ENCODE measurements at places on chromosomes 2 and 18.

DNA sequence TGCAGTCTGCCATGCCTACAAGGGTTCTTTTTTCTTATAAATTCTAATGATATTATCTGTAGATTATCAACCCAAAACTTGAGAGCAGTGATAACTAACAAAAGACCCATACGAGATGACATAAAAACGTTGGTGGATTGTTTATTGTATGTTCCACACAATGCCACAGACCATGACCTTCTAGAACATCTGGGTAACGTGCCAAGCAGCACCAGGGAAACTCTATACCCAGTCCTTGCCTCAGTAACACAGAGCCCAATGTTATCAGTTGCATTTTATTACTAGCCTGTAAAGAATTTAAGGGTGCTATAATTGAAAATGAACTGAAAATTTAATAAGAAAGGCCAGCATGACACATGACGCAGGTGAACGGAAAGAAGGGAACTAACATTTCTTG, 99.1 kb upstream of the UGP2 start:
- H3K4me3 ChIP-seq, result no peak overlapping the region
- H3K4me1 ChIP-seq, result no peaks in the 10 kb centered on the region
- no peaks in the 10 kb centered on the region for H3K27me3 ChIP-seq
- H3K27ac ChIP-seq, result no peak overlapping the region
- no peak for DNase-seq
- no peaks in the 10 kb centered on the region for H3K36me3 ChIP-seq

DNA sequence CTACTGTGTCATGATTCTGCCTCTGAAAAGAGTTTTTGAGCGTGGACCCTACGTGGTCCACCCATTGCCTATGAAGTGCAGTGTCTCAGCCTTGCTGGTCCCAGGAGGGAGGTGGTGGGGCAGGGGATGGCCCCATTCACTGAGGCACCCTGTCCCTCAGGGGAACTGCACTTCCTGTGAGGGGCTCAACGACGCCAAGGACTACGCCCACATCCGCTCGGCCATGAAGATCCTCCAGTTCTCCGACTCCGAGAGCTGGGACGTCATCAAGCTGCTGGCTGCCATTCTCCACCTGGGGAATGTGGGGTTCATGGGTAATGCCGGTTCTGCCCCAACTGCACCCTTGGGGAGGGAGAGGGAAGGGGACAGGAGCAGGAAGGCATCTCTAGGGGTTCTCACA, 42.5 kb downstream of the MYO7B start:
- no peak overlapping the region for H3K4me3 ChIP-seq
- DNase-seq, result no peak
- no peaks in the 10 kb centered on the region for H3K27me3 ChIP-seq
- H3K36me3 ChIP-seq, result no peaks in the 10 kb centered on the region

- H3K36me3 ChIP-seq, result peaks cover 5% of the 10 kb centered on the region
- H3K27me3 ChIP-seq, result no peaks in the 10 kb centered on the region
- no peak overlapping the region for H3K27ac ChIP-seq
- no peaks in the 10 kb centered on the region for H3K4me1 ChIP-seq
Observed at GRCh38 chr2:202196727-202197126, 41.7 kb downstream of the SUMO1 start.

DNA sequence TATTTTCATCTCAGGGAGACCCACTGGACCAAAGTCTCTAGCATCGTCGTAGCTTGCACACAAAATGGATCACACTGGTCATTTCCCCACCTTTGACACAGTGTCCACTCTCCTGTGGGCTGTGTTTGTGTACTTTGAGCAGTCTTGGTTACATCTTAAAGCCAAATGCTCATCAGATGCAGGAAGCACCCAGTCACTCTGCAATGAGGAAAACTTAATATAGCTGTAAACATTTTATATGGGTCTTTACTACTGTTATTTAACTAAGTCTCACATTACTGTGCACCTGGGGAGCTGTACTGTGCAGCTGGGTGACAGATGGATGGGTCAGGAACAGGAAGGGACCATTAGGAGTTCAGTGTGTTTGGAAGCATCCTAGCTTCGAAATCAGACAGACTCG, 109.0 kb upstream of the CXCR4 start:
- H3K27me3 ChIP-seq, result no peaks in the 10 kb centered on the region
- no peak overlapping the region for H3K4me3 ChIP-seq
- DNase-seq, result no peak
- no peaks in the 10 kb centered on the region for H3K36me3 ChIP-seq

DNA sequence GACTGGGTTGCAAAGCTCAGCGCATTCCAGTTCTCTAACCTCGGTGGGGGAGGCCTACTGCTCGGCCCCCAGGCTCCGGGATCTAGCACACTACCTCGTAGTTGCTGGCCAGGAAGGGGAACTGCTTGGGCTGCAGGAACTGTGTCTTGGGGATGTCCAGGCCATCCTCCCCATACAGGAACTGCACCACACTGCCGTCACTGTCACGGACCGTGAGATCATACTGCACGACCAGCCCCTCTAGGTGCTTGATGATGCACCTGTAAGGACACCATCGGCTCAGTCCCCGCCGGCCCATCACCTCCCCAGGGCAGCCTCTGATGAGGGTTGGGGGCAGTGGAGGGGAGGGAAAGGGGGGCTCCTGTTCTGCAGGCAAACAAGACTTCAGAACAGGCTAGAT, 61.6 kb downstream of the POLR1A start:
- peaks cover 4% of the 10 kb centered on the region for H3K4me1 ChIP-seq
- no peak overlapping the region for H3K4me3 ChIP-seq
- H3K36me3 ChIP-seq, result peaks cover 87% of the 10 kb centered on the region
- no peak overlapping the region for H3K27ac ChIP-seq

GRCh38 chr2:27093430-27094352, 7.1 kb downstream of the KHK start:
- H3K4me3 ChIP-seq, result no peak overlapping the region
- H3K36me3 ChIP-seq, result peaks cover 17% of the 10 kb centered on the region
- no peaks in the 10 kb centered on the region for H3K27me3 ChIP-seq
- H3K4me1 ChIP-seq, result peaks cover 26% of the 10 kb centered on the region

DNA sequence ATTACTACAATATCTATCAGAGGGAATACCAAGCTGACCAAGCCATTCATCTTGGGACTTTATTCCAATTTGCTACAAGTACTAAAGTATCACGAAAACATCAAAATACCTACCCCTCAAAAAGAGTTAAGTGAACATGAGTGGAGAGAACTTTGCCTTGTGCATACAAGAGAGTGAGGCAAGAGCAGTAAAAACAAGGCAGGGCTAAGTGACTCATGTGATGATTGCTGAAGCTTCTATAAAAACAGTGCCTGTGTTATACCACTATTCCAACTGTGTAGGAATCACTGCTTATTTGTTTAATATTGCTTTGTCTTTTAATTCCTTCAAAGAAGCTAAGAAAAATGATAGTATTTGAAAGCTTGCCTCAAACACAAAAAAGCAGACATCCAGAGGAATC, 61.2 kb downstream of the FARSB start:
- no peaks in the 10 kb centered on the region for H3K4me1 ChIP-seq
- no peaks in the 10 kb centered on the region for H3K27me3 ChIP-seq
- no peak overlapping the region for H3K27ac ChIP-seq
- no peak for DNase-seq
- no peaks in the 10 kb centered on the region for H3K36me3 ChIP-seq
- no peak overlapping the region for H3K4me3 ChIP-seq

GRCh38 chr2:186042207-186043028, 303.8 kb downstream of the FSIP2 start:
- DNase-seq, result no peak
- H3K4me1 ChIP-seq, result no peaks in the 10 kb centered on the region
- H3K27ac ChIP-seq, result no peak overlapping the region
- no peaks in the 10 kb centered on the region for H3K27me3 ChIP-seq
- no peaks in the 10 kb centered on the region for H3K36me3 ChIP-seq

- H3K4me1 ChIP-seq, result no peaks in the 10 kb centered on the region
- no peaks in the 10 kb centered on the region for H3K27me3 ChIP-seq
- H3K4me3 ChIP-seq, result no peak overlapping the region
- H3K27ac ChIP-seq, result no peak overlapping the region
Observed at GRCh38 chr18:23827681-23828080, 138.4 kb downstream of the LAMA3 start.

GRCh38 chr18:78304192-78305164, 675.1 kb upstream of the SALL3 start:
- no peaks in the 10 kb centered on the region for H3K36me3 ChIP-seq
- H3K4me1 ChIP-seq, result peaks cover 3% of the 10 kb centered on the region
- H3K4me3 ChIP-seq, result no peak overlapping the region
- no peaks in the 10 kb centered on the region for H3K27me3 ChIP-seq

DNA sequence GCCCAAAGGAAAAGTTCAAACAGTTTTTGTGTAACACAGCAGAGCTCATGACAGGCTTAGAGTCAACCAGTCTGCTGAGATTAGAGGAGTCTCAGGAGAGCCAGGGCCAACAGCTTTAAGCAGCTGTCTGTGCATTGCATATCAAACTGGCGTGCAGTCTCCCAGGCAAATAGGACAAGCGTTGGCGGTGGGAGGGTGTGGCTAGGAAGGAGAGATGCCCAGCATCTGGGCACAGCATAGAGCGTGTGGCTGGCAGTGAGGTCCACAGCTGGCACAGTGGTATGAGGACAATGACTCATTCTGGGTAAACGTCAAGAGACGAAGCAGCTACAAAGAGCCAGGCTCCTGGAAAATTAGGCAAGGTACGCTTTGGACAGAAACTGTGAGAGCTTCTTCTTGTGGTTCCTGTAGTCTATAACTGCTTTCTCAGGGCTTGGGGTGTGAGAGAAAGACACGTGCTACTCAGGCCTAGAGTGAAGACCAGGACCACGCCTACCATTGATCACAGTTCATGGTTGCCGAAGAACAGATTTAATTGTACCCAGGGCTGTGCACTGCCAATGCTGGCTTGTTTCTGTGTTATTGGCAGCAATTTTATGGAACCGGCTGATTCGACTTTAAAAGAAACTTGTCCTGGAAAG, 14.8 kb downstream of the ZAP70 start:
- H3K4me1 ChIP-seq, result peaks cover 6% of the 10 kb centered on the region
- no peak for DNase-seq
- no peak overlapping the region for H3K4me3 ChIP-seq
- H3K27ac ChIP-seq, result no peak overlapping the region
- H3K36me3 ChIP-seq, result no peaks in the 10 kb centered on the region
- peaks cover 16% of the 10 kb centered on the region for H3K27me3 ChIP-seq

GRCh38 chr2:14552818-14553217, 79.7 kb upstream of the LRATD1 start:
- H3K4me3 ChIP-seq, result no peak overlapping the region
- H3K36me3 ChIP-seq, result no peaks in the 10 kb centered on the region
- no peak for DNase-seq
- no peaks in the 10 kb centered on the region for H3K27me3 ChIP-seq

DNA sequence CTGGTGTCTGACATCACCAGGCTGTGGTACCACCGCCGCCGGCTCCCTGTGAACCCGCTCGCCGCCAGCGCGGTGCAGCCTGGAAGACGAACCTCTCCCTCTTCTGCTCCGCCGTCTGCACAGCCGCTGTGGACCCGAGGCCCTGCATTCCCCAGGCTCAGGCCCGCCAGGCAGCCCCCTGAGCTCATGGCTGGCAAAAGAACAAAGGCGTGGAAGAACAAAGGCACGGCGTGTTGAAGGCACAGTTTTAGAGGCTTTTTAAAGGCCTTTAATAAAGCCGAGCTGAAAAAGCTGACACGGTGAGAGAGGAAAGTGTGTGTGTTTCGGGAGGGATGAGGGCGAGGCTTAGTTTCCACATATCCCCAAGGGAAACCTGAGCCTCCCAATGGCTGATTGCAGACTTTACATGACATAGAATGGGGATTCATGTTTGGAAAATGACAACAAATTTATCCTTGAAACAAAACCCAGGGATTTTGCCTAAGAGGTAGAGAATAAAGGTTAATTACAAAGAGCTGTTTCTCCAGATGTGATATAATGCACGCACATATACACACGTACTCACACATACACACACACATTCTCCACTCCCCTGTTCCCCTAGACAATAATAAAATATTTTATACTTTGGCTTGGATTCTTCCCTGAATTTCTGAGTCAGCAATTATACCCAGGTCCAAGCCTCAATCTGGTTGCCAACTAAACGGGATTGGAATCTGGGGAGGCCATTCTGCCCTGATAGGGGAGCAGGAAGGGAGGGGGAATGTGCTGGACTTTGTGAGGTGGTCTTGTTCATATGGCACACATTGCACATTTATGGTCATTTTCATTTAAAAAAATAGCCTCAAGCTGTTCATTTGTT, 39.7 kb downstream of the RFX8 start:
- H3K4me1 ChIP-seq, result peaks cover 14% of the 10 kb centered on the region
- no peaks in the 10 kb centered on the region for H3K36me3 ChIP-seq
- H3K27me3 ChIP-seq, result no peaks in the 10 kb centered on the region
- DNase-seq, result no peak
- H3K27ac ChIP-seq, result peak overlapping the region; percentile 75
- H3K4me3 ChIP-seq, result no peak overlapping the region

GRCh38 chr2:142937347-142937746, 59.9 kb downstream of the KYNU start:
- no peak overlapping the region for H3K4me3 ChIP-seq
- DNase-seq, result no peak
- no peaks in the 10 kb centered on the region for H3K4me1 ChIP-seq

GRCh38 chr2:225468131-225468530, 68.6 kb downstream of the NYAP2 start:
- DNase-seq, result no peak
- no peaks in the 10 kb centered on the region for H3K36me3 ChIP-seq
- H3K27me3 ChIP-seq, result no peaks in the 10 kb centered on the region
- H3K27ac ChIP-seq, result no peak overlapping the region
- H3K4me1 ChIP-seq, result no peaks in the 10 kb centered on the region

- H3K4me3 ChIP-seq, result no peak overlapping the region
- H3K27me3 ChIP-seq, result no peaks in the 10 kb centered on the region
- H3K36me3 ChIP-seq, result peaks cover 7% of the 10 kb centered on the region
- no peak for DNase-seq
- no peaks in the 10 kb centered on the region for H3K4me1 ChIP-seq
Observed at GRCh38 chr2:96241900-96242611, 23.7 kb downstream of the TMEM127 start.

- no peak overlapping the region for H3K4me3 ChIP-seq
- no peak overlapping the region for H3K27ac ChIP-seq
- H3K4me1 ChIP-seq, result no peaks in the 10 kb centered on the region
- peaks cover 5% of the 10 kb centered on the region for H3K36me3 ChIP-seq
Observed at GRCh38 chr18:24121625-24122024, 17.2 kb upstream of the CABYR start.

DNA sequence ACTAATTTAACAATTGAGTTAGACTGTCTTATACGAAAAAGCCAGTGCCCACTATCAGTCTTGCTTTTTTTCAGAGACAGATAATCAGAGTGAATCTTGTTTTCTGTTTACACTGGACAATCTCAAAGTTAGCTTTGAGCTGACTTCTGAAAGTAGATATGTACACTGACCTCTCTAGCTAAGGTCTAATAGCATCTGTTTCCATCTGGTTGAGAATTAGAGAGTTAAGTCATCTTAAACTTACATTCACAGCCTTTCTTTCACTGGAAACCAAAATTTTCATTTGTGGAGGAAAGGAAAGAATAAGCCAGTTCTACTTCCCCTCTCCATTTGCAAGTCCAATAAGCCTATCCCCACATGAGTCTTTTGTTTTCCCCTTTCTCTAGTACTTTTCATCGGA, 89.3 kb downstream of the VRK2 start:
- no peak overlapping the region for H3K4me3 ChIP-seq
- no peaks in the 10 kb centered on the region for H3K27me3 ChIP-seq
- H3K27ac ChIP-seq, result no peak overlapping the region
- no peaks in the 10 kb centered on the region for H3K36me3 ChIP-seq

Data from spinal cord (tissue), 10 donors.